ENCODE measurements at places on chromosomes 6 and 20.

DNA sequence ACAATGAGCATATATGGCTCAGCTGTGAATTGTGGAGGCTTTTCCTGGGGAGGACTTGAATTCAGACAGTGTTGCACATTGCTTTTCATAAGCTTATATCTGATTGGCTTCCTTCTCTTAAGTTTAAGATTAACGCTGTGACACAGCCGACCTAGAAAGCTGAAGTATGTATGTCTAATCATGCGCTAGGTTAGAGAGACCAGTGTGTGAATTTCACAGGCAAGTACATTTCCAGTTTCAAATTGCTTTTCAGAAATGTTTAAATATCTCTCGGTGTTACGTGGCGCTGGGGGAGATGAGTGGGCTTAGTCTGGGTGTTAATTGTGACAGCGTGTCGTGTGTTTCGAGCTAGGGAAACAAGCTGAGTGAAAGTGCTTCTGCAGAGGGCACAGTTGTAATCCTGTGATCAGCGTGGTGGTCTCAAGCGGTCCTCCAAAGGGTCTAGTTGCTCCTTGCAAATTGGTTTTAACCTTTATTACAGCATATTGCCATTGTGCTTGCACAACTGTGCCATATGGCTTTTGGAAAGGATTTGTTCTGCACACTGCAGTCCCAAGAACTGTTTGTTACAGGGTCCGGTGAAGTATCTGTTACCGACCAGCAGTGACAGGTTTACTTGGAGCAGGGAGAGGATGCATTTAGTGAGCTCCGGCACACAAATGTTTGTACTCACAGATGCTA, 166.6 kb downstream of the SASH1 start:
- DNase-seq, result no peak

DNA sequence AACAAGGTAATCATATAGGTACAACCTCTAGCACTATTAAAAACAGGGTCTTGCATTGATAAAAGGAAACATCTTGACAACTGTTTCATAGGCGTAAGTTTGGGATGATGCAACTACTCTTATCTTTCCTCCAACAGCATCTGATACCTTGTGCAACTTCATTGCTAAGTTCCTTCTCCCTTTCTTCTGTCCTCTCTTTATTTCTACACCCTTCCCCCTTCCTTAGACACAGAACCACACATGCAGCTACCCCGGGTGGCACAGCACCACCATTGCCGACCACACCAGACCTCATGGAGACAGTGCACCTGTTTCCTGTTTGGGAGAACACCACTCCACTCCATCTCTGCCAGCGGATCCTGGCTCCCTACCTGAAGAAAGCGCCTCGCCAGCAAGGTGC, 14.4 kb downstream of the MYB start:
- DNase-seq, result no peak

DNA sequence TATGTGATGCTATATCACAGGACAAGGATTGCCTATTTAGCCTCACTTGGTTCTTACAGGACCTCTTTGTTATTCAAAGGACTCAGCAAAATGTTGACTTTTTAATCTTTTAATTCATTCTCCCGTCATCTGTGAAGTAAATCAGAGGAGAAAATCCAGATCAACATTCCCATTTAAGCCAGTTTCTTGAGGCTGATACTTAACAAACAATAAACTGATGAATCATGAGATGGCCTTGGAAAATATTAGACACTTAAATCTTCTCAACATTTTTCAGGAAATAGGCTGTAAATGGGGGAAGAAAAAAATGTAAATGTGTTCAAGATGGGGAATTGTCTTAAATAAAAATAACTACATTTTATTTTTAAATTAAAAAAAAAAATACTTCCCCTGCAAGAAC, 55.9 kb upstream of the UBR2 start:
- no peak for DNase-seq

DNA sequence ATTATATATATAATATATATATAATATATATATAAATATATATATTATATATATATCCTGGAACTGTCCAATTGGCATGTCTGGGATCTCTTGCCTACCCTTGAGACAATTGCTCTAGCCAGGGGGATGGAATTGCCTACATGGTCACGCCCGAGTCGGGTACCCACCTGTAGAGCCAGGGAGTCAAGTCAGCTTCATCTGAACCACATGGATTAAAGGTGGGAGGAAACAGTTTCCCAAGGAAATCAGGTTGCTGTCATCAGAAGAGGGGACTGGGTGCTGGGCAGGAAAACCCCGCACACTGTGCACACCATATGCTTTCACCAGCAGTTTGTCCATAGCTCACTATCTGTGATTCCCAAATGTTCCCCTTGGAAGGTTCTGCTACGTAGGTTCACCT, 252.5 kb upstream of the NOX3 start:
- no peak for DNase-seq

GRCh38 chr6:16124198-16125180, 4.4 kb upstream of the MYLIP start:
- DNase-seq, result no peak

DNA sequence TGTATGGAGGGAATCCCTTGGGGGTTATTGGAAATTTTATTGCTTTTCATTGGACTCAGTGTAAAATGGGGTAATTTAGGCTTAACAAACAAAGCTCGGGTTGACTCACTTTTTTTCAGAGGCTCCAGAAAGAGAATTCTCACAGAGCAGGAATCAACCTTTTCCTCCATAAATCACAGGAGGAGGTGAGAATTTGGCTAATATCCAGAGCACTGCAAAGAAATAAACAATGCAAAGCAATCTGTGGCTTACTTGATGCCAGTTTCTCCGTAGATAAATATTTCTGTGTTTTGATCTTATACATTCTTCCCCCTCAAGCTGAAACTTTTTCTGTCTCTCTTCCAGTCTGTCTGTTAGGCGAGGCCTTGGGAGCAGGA, 176.6 kb downstream of the TSHZ2 start:
- no peak for DNase-seq

GRCh38 chr6:39411465-39411864, 89.0 kb upstream of the KCNK16 start:
- no peak for DNase-seq

- peak; percentile 70 for DNase-seq
These were observed 37.4 kb downstream of the ANGPT4 start for GRCh38 chr20:878511-879307.

DNA sequence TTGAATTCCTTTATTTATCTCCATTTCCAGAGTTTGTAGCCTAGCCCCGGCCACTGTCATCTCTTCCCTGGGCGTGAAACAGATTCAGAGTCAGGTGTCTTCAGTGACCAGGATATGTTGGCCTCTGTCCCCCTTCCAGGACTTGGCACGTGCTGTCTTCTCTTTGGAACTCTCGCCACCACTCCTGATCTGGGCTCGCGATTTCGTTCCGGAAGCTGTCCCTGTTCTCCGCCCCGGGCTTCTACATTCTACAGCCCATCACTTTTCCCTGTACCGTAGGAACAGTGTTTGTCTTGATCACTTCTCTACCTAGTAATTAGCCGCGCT, 739 bp downstream of the GSS start:
- DNase-seq, result no peak

DNA sequence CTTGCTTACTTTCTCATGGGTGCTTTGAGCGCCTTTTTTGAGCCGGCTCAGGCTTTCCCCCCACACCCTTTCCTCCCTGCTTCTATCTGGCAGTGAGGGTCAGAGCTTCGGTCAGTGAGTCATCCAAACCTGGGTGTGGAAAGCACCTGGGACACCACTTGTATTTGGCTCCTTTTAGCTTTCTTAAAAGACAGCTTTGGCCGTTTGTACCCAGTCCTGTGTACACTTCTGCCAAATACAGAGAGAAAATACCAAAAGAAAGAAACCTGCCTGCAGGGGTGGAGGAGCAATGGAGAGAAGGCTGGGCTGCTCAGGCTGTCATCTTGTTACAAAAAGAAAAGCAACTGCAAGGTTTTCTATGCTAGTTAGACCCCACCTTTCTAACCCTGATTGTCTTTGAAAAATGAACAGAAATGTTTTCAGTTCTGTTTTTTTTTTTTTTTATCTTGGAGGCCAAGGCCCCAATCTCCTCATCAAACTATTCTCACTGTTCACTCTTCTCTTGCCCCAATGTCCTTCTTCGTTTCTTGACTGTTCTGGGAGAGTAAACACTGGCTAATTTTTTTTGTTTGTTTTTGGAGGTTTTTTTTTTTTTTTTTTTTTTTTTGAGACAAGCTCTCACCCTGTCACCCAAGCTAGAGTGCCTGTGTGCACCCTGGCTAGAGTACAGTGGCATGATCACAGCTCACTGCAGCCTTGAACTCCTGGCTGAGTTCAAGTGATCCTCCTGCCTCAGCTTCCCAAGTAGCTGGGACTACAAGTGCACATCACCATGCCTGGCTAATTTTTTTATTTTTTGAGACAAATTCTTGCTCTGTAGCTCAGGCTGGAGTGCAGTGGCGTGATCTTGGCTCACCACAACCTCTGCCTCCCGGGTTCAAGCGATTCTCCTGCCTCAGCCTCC, 76.4 kb downstream of the SSR1 start:
- no peak for DNase-seq

DNA sequence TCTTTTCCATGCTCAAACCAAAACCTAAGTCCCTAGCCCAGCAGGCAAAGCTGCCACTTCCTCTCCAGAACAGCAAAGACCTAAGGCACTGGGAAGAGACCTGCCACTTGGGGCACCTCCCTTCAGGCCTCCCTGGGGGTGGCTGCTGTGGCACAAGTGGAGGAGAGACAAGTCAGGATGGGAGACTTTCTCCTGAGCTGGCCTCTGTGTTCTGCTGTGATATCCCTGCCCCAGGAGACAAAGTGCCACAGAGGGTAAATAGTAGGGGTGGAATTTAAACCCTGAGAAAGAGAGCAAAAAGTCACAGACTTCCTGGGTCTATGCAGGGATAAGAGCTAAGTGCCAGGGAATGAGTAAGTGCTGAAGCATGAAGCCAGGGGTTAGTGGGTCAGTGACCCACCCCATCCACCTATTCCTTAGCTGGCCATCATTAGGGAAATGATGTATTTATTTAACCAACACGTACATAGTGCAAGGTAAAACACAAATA, 84.2 kb downstream of the MRPL14 start:
- DNase-seq, result no peak

DNA sequence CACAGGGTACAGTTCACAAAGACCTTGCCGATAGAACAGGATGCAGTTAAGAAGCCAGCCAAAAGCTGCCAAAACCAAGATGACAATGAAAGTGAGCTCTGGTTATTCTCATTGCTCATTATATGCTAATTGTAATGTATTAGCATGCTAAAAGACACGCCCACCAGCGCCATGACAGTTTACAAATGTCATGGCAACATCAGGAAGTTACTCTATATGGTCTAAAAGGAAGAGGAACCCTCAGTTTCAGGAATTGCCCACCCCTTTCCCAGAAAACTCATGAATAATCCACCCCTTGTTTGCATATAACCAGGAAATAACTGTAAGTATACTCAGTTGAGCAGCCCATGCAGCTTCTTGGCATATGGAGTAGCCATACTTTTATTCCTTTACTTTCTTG, 748.7 kb downstream of the QKI start:
- no peak for DNase-seq

GRCh38 chr6:137975188-137975940, 108.3 kb downstream of the TNFAIP3 start:
- peak; percentile 29 for DNase-seq

- DNase-seq, result no peak
These were observed 74.5 kb downstream of the MACROD2 start for GRCh38 chr20:14069796-14070195.

DNA sequence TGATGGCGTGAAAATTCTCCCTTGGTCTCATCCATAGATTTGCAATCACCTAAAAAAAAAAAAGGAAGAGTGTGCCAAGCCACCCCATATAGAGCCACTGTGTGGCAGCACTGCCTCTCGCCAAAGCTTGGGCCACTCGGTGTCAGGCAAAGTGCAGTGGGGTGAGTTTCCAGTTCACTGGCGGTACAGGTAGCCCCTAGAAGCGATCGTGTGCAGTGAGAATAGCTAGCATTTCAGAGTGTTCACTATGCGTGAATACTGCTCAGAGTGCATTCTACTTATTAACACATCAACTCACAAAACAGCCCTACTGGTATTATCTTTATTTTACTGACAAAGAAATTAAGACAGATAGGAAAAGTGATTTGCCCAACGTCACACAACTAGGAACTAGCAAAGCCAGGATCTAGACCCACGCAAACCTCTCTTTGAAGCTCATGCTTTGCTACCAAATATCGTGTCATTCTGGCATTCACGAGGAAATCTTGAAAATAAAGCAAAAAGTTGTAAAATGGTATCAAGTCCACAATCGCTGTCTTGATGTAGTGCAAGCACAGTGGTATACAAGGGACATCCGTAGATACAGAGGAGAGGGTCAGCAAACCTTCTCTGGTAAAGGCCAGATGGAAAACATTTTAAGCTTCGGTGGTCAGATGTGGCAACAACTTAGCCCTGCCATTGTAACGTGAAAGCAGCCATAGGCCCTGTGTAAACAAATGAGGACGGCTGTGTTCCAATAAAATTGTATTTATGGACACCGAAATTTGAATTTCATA, 10.4 kb upstream of the GCNT2 start:
- peak; percentile 70 for DNase-seq

DNA sequence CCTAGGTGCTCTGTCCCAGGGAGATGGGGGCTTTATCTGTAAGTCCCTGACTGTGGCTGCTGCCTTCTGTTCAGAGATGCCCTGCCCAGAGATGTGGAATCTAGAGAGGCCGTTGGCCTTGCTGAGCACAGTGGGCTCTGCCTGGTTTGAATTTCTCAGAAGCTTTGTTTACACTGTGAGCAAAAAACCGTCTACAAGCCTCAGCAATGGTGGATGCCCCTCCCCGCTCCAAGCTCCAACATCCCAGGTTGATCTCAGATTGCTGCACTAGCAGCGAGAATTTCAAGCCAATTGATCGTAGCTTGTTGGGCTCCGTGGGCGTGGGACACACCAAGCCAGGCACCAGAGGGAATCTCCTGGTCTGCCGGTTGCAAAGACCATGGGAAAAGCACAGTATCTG, 16.3 kb upstream of the RPP40 start:
- no peak for DNase-seq

GRCh38 chr20:23096097-23096496, 10.0 kb upstream of the CD93 start:
- DNase-seq, result no peak

- DNase-seq, result peak; percentile 38
These were observed 1.1 kb upstream of the HLA-C start for GRCh38 chr6:31272836-31273626.

- peak; percentile 85 for DNase-seq
These were observed 45.8 kb downstream of the FOXP4 start for GRCh38 chr6:41591859-41592502.

GRCh38 chr20:52289956-52290565, 98.5 kb upstream of the ZFP64 start:
- DNase-seq, result no peak

DNA sequence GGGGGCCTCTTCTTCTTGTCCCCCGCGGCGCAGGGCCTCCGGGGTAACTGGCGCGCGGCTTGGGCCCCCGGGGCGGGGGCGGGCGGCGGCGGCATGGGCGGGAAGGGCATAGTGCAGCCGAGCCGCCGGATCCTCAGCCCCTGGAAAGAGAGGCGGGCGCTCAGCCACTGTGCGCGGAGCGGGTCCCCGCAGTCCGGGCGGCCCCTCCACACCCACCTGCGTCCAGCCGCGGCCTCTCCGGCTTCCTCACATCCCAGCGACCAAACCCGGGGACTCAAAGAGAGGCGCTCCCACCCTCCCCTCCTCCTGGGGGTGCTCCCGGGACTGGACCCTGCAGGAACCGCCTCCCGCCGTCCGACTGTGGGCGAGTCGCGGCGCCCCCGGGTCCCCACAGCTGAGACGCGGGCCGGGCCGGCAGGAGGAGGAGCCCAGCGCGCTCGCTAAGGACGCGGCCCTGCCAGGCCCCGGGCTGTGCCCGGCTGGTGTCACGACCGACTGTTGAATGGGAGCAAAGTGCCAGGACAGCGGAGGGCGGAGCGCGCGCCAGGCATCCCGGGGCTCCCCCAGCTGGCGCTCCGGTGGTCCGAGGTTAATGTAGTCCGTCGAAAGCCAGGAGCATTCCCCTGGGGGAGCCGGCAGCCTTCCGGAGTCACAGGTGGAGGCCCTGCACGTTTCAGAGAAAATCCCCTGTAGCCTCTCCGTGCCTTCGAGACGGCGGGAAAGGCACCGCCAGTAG, at the start of gene PRR18:
Gene PRR18 (minus strand): TSS at position 360 of the 736 bp plus-strand sequence. CDS start 250 bp downstream, at position 110.
- DNase-seq, result no peak
